ENCODE measurements at places on chromosomes 7 and 10.

DNA sequence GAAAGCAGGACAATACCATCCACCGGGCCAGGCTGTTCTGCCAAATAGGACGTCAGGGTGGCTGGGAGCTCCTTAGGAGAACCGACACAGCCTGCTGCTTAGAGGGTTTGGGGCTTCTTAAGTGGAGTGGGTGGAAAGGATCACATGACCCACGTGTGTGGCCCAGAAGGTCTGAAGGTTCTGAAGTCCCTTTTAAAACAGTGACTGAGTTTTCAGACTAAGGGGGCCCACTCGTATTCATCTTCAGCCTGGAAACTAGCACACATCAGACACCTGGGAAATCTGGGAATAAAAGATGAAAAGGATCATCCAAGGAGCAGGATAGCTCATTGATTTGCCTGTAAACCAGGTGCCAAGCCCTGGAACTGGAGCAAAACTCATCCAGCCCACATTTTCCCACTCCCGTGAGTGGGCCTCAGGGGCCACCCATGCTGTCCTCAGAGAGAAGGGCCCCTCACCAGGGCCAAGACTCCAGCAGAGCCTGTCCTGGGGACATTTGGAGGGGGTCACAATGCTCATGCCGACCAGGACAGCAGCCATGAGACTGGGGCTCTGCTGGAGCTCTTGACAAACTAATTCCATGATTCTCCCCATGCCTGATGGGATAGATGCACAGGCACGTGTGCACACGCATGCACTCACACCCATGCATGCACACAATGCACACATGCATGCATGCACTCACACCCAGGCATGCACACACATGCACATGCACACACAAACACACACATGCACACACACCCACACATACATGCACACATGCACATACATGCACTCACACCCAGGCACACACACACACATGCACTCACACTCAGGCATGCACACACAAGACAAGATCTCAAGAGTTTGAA lies 168.8 kb upstream of the PPP2R2D start:
- no peak for DNase-seq

DNA sequence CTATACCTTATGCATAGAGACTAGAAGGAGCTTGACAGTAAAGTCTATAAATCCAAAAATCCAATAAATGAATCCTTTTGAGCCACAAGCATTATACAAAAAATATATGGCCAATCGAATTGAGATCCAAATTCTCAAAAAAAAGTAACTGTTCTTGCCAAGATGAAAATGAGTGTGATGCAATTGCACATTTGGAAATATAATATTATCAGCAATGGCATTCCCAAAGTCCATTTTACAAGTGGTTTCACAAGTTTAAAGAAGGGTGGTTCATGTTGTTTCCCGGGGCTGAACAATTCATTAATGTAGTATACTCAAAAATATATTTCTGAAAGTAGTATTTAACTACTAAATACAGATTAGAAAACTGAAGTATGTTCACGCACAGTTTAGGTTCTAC lies 7.3 kb downstream of the RP9 start:
- no peak for DNase-seq

- DNase-seq = no peak
Measured at GRCh38 chr7:1990001-1990670, 242.6 kb downstream of the MAD1L1 start.

- no peak for DNase-seq
Measured at GRCh38 chr7:74289659-74290552, 699 bp downstream of the CLIP2 start.

DNA sequence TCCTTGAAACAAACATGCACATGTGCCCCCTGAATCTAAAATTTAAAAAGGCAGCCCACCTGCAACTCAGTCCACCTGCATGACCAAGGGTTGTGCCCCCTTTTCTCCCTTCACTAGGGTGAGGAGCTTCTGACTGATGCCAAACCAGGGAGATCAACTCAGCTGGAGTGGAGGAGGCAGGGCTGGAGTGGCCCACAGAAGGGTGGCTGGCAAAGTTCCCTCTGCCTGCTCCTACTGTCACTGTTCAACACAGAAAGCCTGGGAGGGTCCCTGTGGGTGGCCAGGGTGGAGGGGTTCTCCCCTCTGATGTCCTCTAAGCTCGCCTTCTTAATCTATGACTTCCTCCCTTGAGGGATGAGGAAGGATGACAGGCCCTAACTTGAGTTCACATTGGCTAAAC lies 55.7 kb upstream of the ANTXRL start:
- DNase-seq = no peak

- DNase-seq = no peak
Measured at GRCh38 chr7:151661587-151661986, 141.9 kb upstream of the RHEB start.

DNA sequence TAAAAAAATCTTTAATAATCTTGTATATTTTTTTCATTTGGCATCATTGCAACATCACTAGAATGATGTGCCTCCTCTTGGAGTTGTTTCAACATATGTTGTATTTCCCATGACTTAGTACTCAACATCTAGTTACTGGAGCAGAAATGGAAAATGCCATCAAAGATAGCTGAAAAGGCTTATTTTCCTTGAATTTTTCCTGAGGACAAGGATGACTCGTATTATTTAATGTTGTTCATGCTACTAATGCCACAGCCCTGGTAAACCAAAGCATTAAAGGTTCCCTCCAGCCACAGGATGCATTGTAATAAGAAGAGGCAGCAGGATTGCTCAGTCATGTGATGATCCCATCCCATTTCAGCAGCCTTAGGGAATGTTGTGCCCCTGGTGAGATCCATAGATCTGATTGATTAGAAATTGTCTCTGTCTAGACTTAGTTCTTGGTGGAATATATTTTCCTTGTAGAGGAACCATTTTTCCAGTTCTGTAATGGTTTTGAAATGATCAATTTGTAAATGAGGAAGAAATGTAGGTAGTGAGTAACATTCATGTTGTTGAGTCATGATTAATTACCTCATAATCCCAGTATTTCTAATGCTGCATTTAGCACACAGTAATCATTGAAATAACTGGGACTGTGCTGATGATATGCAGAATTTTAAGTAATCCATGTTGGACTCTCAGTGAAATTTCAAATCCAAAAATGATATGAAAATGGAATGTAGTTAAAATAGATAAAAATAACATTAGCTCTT lies 91.3 kb upstream of the SMIM30 start:
- no peak for DNase-seq

GRCh38 chr7:39458061-39458745 lies 108.0 kb upstream of the YAE1 start:
- no peak for DNase-seq

DNA sequence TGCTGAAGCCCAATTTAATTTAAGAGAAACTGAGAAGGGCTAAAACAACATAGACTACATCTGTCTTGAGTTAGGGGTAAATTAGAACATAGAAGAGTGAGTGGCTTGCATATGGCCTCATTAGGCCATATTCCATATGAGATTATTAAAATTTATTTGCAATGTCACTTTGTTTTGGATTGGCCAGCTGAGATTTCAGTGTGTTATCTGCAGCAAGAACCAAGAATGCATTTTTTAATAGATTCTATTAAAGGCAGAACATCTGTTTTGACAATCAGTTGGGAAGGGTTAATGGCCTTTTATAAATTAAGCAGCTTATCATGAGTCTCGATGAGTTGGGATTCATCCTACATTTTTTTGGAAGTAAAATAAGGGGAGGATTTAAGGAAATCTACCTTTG lies 236.2 kb downstream of the DGKB start:
- DNase-seq = no peak

DNA sequence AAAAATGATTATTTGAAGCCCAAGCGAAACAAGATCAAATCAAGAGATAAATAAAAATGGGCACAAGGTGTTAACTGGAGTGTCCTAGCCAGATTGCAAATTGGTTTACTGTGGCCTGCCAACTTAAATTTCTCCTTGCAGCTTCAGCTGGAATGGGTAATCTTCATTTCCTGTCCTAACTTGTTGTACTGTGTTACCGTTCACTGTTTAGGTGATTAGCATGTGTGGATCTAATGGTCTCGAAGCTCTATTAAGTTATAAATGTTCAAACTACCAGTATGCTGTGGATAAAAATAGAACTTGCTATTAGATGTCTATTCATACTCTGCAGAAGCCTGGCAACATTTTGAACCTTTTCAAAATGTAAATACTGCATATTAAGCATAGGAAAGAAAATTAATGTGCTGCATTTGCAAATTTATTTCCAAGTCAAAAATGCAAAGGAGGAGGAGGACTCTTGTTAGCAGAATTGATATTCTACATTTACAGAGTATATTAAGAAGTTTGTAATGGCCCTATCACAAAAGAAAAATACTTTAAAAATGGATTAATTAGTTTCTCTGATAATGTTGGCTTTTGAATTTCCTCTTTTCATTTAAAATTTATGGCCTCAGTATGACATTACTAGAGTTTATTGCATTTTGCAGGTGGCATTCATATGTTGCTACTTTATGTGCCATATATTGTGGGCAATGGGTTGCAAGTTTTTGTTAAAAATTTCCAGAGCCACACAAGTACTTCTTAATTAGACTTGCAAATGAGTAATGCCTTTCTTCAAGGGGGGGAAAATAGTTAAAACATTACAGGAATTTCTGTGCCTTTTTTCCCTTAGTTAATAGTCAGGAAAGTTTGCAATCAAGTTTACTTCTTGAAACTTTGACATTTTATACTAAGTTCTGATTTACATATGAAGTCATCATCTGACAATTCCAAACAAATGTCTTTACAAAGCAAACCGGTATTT lies 92.1 kb downstream of the CABCOCO1 start:
- no peak for DNase-seq

DNA sequence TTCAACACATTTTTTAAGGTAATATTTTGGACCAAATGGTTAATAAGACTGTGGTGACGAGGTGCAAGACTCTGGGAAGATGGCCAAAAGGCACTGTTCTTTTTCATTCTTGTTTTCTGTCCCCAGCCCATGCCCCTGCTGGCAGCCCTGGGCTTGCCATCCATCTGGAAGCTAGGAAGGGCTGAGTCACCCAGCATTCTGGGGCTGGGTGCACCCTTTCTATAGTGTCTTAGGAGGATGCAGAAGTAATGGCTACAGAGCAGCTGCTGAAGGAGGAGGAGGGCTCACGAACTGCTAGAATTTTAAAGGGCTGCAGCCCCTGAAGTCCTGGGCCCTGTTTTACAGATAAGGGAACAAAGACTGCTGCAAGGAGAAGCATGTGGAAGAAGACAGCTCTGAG lies 42.8 kb upstream of the ZNF32 start:
- DNase-seq = no peak

Data from activated CD8-positive, alpha-beta memory T cell treated with anti-CD3 and anti-CD28 coated beads for 1 hour (primary cell).